ENCODE measurements at places on chromosomes 2 and 18. TPM values are rescaled to one million over a fixed set of nuclear protein-coding genes. Genes with fewer than 3 reads are reported as not detected.

- no peak for DNase-seq
These were observed 245.8 kb downstream of the EIPR1 start for GRCh38 chr2:3131636-3132326.

- no peak for DNase-seq
These were observed 50.5 kb downstream of the KCNE4 start for GRCh38 chr2:223102450-223102849.

DNA sequence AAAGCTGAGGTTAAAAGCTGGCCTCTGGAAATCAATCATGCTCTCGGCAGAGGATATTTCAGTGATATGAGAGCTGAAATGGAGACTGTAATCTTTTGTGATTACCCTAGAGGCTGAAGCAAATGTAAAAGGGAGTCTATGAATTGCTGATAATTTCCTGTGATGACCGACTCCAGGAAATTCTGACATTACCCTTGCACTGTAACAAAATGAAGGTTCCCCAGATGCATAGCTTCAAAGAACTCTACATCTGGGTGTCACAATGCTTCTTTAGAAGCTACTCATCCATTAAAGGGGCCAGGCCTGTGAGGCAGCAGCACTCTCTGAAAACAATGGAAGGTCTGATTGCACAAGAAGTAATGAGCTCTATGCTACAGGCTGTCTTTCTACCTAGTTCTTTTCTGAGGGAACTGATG lies 268.2 kb upstream of the SESTD1 start:
- DNase-seq = no peak

- DNase-seq = no peak
These were observed 34.1 kb downstream of the ITGB1BP1 start for GRCh38 chr2:9388950-9389911.

- no peak for DNase-seq
These were observed 342.0 kb downstream of the HRH4 start for GRCh38 chr18:24802456-24802855.

GRCh38 chr2:125721072-125721721 lies 934.8 kb upstream of the GYPC start:
- no peak for DNase-seq

DNA sequence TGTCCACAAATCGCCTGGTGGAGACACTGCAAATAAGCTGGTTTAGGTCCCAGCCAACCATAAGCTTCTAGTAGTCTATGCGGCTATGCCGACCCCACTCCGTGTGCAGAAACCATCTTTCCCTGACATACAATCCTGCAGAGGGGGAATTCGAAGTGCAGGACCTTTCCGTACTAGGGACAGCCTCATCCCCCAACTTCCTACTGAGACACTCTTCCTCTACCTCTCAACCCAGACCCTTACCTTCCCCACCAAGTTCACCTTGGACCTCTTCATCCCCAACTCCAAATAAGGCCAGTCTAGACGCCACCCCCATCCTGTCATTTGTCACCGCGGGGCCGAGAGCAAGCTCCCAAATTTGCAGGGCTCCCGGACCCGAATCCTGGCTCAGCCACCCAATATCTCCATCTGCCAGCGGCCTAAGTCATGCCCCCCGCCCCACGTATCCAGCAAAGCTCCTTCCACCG lies 496 bp downstream of the SUCLG1 start:
- peak; percentile 39 for DNase-seq

- DNase-seq = no peak
These were observed 112.8 kb downstream of the SPTBN1 start for GRCh38 chr2:54568876-54569321.

DNA sequence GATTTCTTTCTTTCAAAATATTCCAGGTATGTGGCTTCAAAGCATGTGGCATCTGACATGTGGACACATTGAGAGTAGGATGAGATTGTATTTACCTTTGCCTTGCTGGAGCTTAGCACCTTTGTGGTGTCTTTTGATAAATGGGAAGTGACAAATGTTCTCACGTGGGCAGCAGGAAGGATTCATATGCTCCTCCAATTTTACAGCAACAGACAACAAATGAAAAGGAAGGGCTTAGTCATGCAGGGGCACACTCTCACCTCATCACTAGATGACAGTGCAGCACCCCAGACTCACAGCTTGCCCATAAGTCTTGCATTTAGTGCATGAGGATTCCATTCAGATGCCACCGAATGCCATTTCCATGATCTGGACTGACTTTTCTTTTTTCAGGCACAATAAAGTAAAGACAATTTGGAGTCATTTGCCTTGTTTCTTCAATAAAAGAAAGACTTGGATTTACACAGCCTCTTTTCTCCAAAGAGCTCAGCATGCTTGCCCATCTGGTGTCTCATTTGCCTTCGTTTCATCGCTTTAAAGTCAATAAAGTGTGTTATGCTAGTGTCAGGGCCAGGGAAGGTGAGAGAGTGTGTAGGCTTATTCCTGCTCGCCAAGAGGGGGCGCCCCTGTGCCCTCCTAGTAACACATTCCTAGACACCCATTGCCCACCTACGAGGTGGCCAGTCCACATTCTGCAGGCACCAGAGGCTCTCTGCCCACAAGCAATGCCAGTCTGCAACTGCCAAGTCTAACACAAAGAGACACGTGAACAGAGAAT lies 39.6 kb upstream of the DAPL1 start:
- DNase-seq = peak; percentile 16

DNA sequence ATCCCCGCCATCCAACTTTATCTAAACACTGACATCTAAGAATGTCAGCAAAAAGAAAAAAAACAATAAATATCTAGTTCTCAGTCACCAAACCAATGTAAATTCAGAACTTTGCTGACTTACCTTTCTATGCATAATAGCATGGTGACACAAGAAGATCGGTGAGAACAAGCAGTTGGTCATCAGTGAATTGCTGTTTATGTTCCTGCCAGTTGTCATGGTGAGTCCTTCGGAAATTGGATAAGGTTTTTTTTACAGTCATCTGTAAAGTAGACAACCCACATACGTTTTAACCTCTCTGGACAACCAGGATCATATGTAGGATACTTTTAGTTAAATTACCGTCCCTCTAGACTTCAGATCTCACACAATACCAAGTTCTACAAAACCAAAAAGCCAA lies 6.2 kb upstream of the GPR75 start:
- no peak for DNase-seq

DNA sequence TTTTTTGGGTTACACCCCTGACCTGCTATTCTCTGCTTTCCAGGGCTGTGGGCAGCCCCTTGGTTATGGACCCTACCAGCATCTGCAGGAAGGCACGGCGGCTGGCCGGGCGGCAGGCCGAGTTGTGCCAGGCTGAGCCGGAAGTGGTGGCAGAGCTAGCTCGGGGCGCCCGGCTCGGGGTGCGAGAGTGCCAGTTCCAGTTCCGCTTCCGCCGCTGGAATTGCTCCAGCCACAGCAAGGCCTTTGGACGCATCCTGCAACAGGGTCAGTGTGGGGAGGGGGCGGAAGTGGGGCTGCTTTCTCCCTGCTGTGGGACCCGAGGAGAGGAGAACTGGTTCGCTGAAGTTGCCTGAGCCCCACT lies 9.7 kb upstream of the WNT10A start:
- no peak for DNase-seq

DNA sequence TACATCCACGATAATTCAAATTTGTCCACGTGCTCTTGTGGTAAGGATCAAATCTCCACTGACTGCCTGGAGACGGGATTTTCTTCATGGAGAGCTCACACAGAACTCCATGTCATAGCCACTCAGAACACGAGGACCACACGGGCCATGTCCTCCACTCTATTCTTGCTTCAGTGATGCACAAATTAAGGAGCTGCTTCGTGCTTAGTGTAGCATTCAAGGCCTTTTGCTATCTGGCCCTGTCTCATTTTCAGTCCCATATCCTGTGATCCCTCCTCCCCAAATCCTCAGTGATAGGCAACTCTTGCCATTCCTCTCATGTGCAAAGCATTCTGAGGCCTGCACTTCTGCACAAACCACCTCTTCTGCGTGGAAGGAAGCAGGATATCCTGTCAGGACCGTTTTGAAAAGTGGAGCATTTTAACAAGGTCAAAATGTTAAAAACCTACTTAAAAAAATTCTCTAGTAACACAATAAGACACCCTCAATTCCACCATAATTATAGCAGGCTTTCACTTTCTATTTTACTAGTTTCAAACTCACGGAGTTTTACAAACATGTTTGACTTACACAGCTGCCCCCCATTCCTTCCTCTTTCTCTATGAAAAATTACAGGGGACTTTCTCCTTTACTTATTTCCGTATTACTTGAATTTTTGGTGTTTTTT lies 35.2 kb downstream of the ST3GAL5 start:
- peak; percentile 61 for DNase-seq

- DNase-seq = peak; percentile 79
These were observed 157.6 kb downstream of the FAM210A start for GRCh38 chr18:13568443-13569392.

GRCh38 chr2:158664987-158665386 lies 130.1 kb upstream of the DAPL1 start:
- no peak for DNase-seq

- DNase-seq = no peak
These were observed 37.2 kb downstream of the SLC14A2 start for GRCh38 chr18:45652303-45653080.

- no peak for DNase-seq
These were observed 36.6 kb downstream of the RBFA start for GRCh38 chr18:80070825-80071224.

EFHD1 gene
- 2.0 TPM for total RNA-seq

CTAGE1 gene
- total RNA-seq = not detected

GKN2 gene
- total RNA-seq = not detected

SMYD1 gene
- not detected for total RNA-seq

SNED1 gene
- total RNA-seq = 0.60 TPM

CRYGC gene
- not detected for total RNA-seq

SERPINB13 gene
- total RNA-seq = not detected

All from activated naive CD4-positive, alpha-beta T cell treated with anti-CD3 and anti-CD28 coated beads for 36 hours (primary cell).